H9 (cell line): ENCODE measurements at places on chromosomes 7 and 10.
A peak's percentile ranks its signal among the peaks of the same experiment; 100 is the strongest.

GRCh38 chr7:86929293-86930109 is 130.0 kb downstream of the ELAPOR2 start:
- no peak for DNase-seq

DNA sequence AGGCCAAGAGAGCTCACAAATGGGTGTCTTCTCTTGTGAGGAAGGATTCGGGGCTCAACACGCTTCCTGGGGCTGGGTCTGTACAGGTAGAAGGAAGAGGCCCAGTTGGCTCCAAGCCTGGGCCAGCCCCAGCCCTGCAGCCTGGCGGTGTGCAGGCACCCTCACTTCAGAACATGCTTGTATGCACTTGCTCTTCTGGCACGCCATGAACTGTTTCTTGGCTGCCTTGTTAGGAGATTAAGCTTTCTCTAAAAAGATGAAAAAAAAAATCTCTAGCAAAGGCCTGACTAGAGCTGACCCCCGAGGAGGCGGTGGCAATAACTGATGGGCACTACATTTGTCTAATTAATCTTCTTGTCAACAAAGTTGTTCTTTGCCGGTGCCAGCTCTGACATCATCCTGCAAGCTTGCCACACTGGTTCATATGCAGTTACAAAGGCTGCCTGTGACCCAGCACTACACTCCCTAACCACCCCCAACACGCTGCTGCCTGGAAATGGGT is 94.7 kb downstream of the WDR11 start:
- no peak for DNase-seq

- DNase-seq = peak; percentile 98
Observed at GRCh38 chr10:75234017-75234682, 1.6 kb downstream of the COMTD1 start.

DNA sequence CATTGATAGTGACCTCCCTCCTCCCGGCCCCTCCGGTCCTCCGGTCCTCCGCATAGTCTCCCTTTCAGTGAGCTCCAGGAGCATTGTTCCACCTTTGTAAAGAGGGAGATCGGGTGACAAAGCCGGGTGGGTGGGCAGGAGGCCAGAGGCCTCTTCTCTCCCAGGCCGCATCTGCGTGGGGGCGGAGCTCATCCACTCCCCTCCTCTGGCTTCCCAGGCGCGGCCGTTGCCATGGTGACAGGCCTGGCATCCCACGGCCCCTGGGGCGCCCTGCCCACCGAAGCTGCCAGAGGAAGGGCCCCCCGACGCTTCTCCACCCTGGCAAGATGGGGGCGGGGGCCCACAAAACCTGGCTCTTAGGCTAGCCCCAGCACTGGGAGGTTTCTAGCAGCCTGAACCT is 4.4 kb upstream of the FZD9 start:
- peak; percentile 81 for DNase-seq

- no peak for DNase-seq
Observed at GRCh38 chr7:24786941-24787340, 29.7 kb upstream of the GSDME start.

DNA sequence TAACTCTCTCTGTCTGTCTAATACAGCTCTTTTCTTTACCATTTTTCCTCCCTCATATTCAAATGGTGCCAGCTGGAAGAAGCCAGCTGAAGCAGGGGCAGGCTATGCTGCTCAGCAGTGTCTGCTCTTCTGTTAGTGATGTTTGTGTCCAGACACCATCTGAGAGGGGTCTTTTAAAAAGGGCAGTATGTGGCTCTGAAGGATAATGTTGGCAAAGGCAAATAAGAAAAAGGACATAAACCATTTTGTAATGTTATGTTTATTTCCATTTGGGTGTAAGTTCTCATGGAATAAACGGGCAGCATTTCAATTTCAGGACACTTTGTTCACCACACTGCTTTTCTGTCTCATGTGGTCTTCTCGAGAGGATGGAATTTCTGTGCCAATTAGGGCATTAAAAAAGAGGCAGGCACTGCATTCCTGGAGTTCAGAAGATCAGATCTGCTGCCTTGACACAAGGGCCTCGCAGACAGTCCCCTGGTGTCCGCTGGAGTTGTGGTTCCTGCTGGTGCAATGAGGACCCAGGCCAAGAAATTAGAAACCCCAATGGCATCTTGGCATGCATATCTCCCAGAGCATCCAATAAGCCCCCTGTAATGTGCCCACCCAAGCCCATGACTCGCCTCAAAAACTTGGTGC is 109.0 kb upstream of the ELMO1 start:
- DNase-seq = no peak
